ENCODE measurements at places on chromosomes 7 and 10.

DNA sequence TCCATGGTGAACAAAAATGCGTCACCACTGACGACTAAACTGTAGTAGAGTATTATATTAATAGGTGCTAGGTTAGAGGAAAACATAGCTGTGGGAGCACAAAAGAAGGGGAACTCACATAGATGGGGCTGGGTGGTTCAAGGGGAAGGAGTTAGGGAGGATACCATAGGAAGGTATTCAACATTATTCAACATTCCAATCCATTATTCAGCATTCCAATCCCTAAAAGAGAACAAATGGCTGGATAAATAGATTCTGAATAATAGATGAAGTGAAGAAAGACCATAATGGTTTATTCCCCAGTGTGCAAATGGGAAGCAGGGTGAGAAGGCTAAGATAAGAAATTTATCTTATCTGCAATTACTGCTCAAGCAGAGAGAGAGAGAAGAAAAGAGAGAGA is 61.4 kb downstream of the AASS start:
- DNase-seq = no peak

GRCh38 chr10:18209241-18209640 is 69.0 kb downstream of the CACNB2 start:
- DNase-seq = no peak

DNA sequence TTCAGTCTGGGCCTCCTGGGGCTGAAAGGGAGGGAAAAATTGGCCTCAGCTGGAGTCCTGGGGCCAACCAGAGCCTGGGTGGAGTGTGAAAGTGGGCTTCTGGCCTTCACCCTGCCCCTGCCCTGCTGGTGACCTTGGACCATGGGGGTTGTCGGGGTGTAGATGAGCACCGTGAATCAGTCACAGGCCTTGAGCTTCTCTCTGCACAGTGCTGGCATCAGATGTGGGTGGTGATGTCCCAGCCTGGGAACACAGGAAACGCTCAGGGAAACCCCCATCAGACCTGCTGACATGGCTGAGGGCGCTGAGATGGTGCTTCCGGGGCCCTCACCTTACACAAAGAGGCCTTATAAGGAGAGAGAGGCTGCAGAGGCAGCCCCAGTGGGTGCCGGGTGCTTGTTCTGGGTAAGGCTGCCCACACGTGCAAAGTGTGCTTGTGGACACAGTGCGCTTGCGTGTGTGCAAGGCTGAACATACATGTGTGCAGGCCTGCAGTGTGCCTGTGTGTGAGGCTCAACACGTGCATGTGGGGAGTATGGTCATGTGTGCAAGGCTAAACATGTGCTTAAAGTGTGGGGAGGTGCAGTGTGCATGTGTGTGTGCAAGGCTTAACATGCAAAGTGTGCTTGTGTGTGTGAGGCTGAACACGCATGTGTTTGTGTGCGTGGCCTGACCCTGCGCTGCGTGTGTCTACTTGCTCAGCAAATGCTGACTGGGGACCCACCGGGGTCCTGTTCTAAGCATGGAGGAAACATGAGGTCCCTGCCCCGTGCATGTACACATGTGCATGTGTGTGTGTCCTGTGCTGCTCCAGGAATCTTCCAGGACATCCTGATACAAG is 6.5 kb downstream of the ARPC1B start:
- peak; percentile 85 for DNase-seq

- peak; percentile 18 for DNase-seq
These were observed 336.9 kb upstream of the NPSR1 start for GRCh38 chr7:34320926-34321661.

DNA sequence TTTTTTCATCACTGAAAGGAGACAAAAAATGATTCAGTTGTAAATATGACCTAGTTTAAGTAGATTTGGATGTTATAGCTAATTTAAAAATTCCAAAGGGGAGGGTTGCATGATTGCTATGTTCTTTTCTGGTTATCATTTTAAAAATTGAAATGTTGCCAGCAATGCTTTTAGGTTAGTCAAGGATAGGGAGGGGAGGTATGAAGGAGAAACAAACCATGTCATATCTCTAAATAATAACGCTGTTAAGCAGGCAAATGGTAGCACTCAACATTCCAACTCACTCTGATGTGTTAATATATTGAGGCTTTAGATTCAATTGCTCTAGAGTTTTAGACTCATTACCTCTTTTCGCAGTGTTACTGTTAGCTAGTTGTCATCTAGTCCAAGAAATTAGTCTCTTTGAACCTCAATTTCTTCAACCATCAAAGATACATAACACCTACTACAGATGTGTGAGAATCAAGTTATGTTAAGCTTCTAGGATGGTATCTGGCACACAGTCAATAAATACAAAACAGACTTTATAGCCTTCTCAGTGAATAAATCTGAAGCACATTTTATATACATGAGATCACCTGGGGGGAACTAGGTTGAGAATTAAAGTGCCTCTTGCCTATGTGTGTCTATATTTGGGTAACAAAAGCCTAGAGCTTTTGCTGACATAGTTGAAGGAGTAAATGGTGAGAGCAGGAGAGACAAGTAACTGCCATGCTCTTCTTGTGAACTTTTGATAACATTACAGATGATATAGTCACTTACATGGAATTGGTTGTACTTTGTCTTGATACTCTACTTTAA is 124.9 kb downstream of the CSTF2T start:
- no peak for DNase-seq

DNA sequence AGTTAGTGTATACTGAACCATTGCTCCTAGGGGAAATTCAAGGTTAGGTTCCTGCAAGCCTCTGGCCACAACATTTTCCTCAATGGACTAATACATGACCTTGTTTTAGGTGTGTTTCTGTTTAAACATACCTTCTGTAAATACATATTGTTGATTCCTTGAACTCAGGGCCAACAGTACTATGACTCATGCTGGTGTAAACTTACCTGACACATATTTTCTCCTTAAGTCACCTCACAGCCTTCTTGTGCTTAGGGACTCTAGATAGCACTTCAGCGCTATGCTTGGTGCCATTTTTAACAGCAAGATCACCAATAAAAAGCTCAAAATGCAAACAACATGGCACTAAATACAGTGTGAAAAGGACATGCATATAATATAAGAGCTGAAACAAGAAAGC is 176.4 kb downstream of the TAX1BP1 start:
- DNase-seq = no peak

GRCh38 chr10:72935361-72935760 is 19.2 kb downstream of the PLA2G12B start:
- no peak for DNase-seq

GRCh38 chr7:83053965-83054364 is 108.7 kb downstream of the PCLO start:
- DNase-seq = no peak

- no peak for DNase-seq
These were observed 285.4 kb downstream of the BAMBI start for GRCh38 chr10:28962768-28963167.

GRCh38 chr10:87506956-87507355 is 2.3 kb downstream of the MINPP1 start:
- no peak for DNase-seq

DNA sequence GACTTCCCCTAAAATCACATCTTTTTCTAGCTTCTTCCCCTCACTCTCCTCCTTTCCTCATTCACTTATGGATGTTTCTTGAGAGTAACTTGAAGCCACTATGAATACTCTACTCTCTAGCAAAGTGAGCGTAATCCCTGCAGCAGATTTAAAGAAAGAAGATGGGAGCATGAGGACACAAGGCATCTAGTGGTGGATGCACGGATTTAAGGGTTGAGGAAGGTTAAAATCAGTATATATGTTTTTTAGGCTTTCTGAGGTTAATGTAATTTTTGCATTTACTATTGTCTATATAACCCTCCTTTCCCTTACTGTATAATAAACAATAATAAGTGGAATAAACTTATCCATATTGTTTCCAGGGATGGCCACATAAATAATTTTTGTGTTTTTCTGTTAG is 495.2 kb upstream of the TPK1 start:
- DNase-seq = no peak

- DNase-seq = no peak
These were observed 8.7 kb downstream of the EPC1 start for GRCh38 chr10:32338262-32338661.

- DNase-seq = no peak
These were observed 5.1 kb downstream of the HABP2 start for GRCh38 chr10:113557903-113558321.

DNA sequence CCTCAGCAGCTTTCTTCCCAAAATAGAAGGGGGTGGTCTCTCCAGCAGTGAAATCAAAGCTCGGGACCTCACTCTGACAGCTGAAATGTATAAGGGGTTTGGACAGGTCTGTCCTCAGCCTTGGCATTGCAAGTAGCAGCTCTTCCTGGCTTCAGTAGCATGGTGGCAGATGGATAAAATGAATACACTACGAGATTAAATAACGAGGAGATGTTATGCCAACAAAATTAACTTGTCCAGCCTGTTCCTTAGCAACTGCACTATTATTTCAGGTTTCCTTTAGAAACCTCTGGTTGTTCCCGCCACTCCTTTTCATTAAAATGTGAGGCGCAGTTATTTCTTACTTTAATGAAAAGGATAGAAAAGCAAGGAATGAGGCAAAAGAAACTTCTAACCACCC is 24.9 kb downstream of the PRLHR start:
- no peak for DNase-seq

DNA sequence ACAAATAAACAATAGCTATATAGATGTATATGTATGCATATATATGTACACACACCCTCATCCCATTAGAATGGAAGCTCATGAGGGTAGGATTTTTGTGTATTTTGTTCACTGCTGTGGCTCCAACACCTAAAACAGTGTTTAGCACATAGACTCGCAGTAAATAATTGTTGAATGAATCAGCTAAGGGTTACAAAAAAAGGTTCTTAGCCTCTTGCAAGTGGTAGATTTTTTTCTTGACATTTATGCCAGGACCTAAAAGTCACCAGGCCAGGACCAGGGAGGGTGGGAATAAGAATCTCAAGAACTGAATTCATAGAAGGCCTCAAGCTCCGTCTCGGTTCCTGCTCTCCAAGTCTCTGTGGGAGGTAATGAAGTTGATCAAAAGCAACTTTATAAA is 82.5 kb upstream of the CAPZA2 start:
- no peak for DNase-seq

DNA sequence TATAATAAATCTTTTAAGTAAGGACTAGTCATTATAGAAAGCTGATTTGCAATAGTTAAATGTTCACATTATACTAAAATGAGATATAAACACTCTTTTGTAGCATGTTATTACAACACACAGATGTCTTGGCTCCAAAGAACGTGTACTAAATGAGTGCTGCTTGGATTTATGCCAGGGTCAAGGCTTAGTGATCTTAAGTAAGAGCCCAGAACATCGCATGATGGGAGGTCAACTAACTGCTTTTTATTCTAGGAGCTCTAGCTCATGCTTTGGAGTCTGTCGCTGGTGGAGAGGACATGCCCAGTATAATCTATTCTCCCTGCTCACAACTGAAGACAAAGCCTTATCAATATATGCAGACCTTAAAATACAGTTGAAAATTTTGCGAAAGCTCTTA is 315.1 kb downstream of the BBS9 start:
- DNase-seq = no peak

DNA sequence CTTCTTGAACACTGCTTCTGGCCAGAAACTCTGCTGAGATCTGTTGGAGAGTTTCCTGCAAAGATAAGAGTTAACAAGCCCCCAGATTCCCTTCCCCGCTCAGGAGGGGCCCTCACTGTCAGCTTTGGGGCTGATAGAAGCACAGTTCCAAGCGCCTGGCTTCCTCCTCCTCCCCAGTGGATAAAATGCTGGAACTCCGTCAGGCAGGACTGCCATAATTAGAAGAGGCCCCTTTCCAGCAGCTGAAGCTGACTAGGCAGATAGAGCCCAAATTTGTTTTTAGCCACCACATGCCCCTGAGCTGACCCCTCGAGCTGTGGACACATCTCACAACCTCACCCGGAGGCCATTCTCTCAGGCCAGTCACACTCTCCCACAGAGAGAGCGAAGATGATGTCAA is 89.4 kb downstream of the TBXAS1 start:
- no peak for DNase-seq

GRCh38 chr7:32395168-32395567 is 95.0 kb downstream of the LSM5 start:
- no peak for DNase-seq

GRCh38 chr7:47293884-47294555 is 287.9 kb downstream of the TNS3 start:
- no peak for DNase-seq

DNA sequence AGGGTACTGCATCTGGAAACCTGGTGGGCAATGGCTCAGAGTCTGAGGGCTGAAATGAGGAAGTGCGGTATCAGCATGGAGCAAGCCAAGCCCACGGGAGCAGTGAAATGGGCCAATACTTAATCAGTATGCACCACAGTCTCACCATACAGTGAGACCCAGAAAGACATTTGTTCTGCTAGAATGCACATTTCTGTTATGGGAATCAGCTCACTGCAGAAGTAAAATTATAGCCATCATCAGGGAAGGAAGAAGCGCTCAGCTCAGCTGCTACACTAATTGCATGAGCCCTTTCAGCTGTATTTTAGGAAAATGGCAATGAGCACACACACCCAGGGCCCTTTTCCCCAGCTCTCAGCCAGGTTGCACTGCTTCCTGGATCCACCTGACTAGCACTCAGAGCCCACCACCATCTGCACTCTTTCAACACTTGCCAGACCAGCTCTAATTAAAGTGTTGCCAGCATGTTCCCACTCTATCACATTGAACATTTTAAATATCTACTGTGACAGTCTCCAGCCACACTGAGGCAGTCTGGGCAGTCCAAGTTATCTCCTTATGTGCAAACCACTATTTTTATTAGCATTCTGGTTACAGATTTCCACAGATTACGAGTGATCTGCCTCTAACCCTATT is 44.2 kb upstream of the PIK3AP1 start:
- DNase-seq = no peak

- DNase-seq = no peak
These were observed 128.6 kb upstream of the PTPRZ1 start for GRCh38 chr7:121744319-121744718.
